ENCODE measurements at places on chromosomes 5 and 9. TPM values are rescaled to one million over a fixed set of nuclear protein-coding genes. Genes with fewer than 3 reads are reported as not detected.

- DNase-seq, result no peak
Observed at GRCh38 chr5:74652576-74652975, 12.0 kb upstream of the ENC1 start.

GRCh38 chr5:151937851-151938250 is 13.2 kb upstream of the GLRA1 start:
- DNase-seq, result no peak

GRCh38 chr9:20786807-20787206 is 102.7 kb downstream of the FOCAD start:
- no peak for DNase-seq

DNA sequence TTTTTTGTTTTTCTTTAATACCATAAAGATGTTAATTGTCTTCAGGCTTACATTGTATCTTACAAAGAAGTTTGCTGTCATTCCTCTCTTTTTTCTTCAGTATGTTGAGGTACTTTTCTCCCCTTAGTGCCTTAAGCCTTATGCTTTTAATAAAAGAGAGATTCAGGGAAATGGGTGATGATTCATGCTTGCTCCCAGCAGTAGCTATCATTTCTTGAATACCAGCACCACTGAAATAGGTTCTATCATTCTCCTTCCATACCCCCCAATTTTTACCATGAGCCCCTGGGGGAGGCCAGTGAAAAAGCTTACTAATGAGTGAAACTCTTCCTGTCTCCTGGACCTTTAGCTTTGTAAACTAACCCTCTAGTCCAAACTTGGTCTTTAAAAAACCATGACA is 165.0 kb downstream of the FBXL7 start:
- DNase-seq, result peak; percentile 41

DNA sequence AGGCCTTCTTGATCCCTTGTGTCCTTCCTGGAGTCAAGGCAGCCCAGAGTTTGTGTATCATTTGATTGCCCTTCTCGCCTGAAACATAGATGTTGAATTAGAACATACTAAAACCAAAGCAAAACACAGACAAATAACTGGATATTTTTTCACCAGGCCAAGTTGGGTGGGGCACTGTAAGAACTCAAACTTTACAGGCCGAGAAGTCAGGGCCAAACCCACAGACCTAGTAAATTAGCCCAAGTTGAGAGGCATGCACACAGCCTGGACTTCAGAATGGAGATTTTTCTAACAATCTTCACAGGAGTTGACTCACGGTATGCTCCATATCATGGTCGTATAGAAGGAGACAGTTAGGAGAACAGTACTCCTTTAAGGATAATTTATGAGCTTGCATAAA is 121.7 kb downstream of the PIK3R1 start:
- no peak for DNase-seq

GRCh38 chr5:86880344-86880743 is 262.6 kb downstream of the COX7C start:
- DNase-seq, result no peak

- no peak for DNase-seq
Observed at GRCh38 chr9:137184881-137185660, 3.3 kb downstream of the ANAPC2 start.

DNA sequence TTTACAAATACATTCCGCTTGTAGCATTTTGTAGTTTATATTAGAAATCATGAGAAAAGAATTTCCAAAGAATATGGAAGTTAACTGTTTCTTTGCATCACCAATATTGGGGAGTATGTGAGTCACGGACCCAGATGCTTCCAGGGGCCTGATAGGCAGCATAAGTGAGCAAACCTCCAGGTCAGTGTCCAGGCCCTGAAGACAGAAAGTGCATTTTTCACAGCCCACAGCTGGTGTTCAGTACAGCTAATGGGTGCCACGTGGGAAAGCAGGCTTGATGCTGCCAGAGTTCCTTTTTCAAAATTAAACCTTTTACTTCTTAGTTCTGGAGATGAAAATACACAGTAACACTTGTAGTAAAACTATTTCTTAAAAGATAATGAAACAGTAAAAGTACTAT is 454.4 kb upstream of the ACTBL2 start:
- DNase-seq, result peak; percentile 12

GRCh38 chr5:31221001-31221400 is 27.5 kb downstream of the CDH6 start:
- DNase-seq, result no peak

- DNase-seq, result no peak
Observed at GRCh38 chr9:29806937-29807618, 2233.8 kb upstream of the C9orf72 start.

- DNase-seq, result no peak
Observed at GRCh38 chr5:57561231-57561842, 78.7 kb upstream of the ACTBL2 start.

- peak; percentile 82 for DNase-seq
Observed at GRCh38 chr5:107705402-107706014, 34.8 kb upstream of the EFNA5 start.

GRCh38 chr9:93950619-93951601 is 4.2 kb downstream of the BARX1 start:
- DNase-seq, result peak; percentile 59

Gene HNRNPAB
- 53.4 TPM for total RNA-seq

Data from GM23248 (cell line).